ENCODE measurements at places on chromosomes 11 and 22.

GRCh38 chr11:59957094-59957493 lies 6.7 kb upstream of the OOSP4A start:
- DNase-seq, result no peak

DNA sequence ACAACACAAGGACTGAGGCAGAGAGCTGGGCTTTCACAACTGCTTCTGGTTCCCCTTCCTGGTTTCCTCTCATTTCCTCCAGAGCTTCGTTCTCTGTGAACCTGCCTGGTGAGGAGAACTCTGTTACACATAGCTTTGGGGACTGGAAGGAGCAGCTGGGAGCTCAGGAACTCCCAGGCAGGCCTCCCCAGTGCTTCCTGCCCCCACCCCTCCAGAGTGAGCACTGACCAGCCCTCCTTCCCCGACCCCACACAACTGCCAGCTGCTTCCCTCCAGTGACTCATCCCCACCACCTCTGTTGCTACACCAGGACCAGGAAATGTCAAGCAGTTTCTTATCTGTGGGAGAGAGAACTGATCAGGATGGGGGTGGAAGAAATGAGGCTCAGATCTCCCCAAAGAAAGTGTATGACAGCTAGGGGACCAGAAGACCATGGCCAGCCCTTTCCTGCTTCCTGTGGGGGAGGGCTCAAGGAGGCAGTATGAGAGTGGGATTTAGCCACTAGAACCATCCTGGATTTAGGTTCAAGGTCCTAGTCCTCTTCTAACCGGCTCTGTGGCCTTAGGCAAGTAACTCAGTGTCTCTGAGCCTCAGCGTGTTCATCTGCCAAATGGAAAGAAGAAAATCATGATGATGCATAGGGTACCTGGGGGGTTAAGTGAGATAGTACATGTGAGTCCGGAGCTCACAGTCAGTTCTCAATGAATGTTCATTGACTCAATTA lies 4.5 kb upstream of the TP53I11 start:
- DNase-seq, result no peak

GRCh38 chr22:40560551-40560950 lies 76.0 kb downstream of the MRTFA start:
- no peak for DNase-seq

DNA sequence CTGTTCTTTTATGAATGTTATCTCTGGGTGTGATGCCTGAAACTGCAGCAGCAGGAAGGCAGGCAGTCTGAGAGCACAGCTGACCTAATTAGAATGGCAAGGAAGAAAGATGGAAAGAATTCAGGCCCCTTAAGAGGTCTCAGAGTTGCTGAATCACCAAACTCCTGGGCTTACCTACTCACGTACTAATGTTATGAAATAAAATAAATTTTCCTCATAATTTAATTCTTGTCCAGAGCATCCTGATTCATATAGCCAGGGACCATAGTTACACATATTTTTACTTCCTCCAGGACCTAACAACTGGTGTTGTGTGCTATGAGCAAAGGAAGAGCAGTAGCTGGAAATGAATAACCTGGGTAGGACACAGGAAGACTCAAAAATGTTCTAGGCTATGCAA lies 41.9 kb downstream of the SNX19 start:
- no peak for DNase-seq

DNA sequence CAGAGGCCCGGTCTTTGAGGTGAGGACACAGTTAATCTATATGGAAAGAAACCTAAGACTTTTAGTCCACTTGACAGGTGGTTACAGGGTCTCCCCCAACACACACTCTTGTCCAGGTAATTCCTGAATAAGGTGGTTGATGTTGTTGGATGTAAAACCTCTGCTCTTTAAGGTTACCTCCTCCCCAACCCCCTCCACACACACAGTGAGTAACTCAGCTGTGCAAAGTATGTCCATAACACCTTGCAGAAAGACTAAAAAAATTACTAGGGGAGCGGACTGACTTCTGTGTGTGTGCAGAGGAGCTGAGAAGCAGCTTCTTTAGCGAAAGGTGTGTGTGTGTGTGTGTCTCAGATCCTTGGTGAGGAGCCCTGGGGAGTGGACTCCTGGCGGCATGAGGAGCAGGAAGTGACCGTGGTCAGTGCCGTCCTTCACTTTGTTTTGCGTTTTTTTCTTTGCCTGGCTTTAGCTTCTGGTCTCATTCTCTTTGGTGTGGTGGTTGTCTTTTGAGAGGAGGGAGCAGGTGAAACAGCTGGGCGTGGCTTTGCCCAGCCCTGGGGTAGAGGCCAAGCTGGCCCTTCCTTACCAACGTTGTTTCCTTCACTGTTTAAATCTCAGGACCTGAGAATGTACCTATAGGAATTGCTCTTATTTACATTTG lies 1.7 kb downstream of the ZBED4 start:
- DNase-seq, result no peak

DNA sequence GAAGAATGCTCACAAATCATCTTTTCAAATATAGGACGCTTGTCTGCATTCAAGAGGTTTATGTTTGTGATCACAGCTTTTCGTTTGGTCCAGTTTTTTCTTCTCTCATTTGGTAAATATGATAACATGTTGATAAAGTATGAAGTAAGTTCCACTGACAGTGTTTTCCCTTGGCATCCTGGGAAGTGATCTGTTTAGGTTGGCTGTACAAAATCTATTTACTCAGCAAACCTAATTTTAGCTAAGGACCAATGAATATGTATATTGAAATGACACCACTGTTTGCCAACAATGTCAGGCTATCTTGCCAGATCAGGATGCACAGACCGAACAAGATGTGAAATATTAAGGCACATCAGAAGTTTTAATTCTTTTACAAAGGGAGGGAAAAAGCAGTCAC lies 1230.8 kb downstream of the LRRC4C start:
- no peak for DNase-seq

- DNase-seq, result no peak
Observed at GRCh38 chr11:126311401-126312291, 7.8 kb downstream of the DCPS start.

GRCh38 chr22:20166703-20167102 lies 15.8 kb upstream of the CCDC188 start:
- DNase-seq, result no peak

DNA sequence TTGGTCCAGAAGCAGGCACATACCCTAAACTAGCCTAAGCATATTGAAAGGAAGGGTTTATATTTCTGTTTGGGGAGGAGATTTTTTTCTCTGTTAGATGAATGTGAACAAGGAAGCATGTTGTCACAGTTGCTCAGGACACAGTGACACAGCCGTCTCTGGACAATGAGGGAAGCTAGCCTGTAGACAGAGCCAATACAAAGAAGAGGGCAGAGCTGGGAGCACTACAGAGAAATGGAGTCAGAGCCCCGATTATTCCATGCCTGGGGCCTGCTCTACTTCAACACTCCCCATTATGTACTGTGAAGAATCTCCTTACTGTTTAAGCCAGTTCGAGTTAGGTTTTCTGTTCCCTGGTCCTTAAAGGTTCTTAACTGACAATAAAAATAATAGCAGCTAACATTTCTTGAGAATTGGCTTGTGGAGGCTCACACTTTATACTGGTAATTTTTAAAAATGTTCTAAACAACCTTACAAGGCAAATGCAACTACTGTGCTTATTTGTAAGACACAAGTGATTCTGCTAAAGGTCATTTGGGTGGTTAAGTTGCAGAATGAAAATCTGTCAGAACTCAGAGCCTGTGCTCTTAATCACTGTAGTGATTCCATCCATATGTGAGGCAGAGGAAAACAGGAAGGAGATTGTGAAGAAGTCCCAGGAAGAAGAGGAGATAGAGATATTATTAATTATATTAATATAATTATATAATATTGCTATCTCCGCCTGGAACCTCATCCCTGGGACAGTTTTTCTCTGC lies 58.8 kb upstream of the RRAS2 start:
- DNase-seq, result no peak

DNA sequence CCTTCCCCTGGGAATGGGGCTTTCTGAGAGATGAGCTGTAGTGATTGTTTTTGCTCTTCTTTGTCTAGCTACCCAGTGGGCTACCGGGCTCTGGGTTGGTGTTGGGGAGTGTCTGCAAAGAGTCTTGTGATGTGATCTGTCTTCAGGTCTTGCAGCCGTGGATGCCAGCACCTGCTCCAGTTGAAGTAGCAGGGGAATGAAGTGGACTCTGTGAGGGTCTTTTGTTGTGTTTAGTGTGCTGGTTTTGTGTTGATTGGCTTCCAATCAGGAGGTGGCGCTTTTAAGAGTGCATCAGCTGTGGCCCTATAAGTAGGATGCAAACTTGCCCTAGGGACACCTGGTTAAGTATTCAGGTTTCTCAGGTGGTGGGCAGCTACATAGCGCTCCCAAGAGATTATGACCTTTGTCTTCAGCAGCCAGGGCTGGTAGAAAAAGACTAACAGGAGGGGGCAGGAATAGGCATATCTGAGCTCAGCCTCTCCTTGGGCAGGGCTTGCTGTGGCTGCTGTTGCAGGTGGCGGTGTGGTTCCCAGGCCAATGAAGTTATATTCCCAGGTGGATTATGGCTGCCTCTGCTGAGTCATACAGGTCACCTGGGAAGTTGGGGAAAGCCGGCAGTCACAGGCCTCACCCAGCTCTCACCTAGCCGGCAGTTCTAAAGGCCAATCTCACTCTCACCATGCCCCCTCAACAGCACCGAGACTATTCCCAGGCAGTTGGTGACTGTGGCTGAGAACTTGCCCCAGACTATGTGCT lies 315.7 kb upstream of the C11orf87 start:
- DNase-seq, result no peak

DNA sequence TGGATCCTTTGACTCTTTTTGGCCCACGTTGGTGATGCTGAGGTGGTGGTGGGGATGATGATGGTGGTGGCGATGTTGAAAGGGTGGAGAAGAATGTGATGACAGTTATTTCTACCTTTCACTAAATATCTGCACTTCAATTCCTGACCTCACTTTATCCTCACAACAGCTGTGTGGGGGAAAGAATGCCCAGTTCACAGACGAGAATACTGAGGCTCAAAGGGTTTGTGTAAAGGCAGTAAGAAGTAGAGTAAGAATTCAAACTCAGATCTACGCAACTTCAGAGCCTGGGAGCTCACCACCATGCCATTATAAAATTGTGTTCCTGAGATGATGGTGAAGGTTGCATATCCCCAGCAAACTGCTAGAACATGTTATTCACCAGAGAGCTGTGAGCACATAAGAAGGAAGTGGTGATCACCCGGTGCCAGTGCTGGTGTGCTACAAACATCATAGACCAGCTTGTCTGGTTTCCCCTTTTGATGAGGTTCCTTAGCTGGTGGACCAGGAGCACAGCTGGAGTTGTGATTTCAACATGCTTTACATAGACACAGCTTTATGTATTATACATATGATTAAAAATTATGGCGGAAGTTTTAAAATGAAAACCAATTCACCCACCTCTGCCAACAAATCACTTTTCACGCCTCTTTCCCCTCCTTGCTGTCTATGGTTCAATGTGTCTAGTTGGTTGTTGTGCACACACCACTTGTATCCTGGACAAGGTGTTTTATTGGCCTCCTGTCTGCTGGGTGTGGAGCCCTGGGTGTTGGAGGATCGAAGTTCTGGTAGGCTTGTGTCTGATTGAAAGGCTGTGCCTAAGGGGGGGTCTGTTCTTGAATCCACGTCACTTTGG lies 6.2 kb downstream of the ST14 start:
- no peak for DNase-seq

DNA sequence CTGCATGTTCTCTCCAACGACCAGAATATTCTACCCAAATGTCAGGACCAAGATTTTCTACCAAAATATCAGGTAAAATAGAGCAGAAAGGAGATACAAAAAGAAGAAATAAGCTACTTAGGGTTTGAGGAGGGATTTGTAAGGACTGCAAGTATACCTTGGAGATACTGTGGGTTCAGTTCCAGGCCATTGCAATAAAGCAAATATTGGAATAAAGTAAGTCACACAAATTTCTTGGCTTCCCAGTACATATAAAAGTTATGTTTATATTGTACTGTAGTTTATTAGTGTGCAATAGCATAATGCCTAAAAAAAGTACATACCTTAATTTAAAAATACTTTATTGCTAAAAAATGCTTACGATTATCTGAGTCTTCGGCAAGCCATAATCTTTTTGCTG lies 34.1 kb downstream of the CCDC15 start:
- no peak for DNase-seq

DNA sequence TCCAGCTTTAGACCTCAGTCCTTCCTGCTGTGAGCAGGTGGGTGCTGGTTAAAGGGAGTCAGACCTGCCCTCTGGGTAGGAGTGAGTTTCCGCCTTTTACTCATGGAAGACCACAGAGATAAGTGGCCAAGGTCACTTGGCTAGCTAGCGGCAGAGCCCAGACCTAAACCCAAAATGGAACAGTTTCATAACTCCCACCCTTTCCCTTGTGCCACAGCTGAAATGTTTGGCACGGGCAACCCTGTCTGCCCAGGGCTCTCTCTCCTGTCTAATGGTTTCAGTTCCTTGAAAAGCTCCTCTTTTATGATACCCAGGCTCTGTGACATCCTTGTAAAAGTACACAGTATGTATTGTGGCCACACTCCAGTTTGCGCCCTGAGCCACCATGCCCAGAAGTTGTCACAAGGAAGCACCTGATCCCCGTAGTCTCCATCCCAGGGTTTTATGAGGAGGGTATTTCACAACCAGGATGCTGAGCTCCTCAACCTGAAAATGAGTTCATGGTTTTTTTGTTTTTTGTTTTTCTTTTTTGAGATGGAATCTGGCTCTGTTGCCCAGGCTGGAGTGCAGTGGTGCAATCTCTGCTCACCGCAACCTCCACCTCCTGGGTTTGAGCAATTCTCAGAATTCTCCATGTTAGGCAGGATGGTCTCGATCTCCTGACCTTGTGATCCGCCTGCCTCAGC lies 5.1 kb downstream of the MB start:
- DNase-seq, result no peak

GRCh38 chr11:57646799-57647303 lies 2.9 kb downstream of the YPEL4 start:
- no peak for DNase-seq

DNA sequence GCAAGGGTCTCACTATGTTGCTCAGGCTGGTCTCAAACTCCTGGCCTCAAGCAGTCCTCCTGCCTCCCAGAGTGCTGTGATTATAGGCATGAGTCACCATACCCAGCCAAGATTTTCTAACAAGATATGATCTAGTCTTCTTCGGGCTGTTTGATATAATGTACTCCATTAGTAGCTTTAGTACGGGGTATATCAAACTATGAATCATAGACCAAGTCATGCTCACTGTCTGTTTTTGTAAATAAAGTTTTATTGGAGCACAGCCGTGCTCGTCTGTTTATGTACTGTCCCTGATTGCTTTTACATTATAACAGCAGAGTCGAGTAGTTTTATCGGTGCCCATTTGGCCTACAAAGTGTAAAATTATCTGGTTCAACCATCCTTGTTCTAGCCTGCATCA lies 43.9 kb upstream of the GRIK4 start:
- no peak for DNase-seq

- DNase-seq, result no peak
Observed at GRCh38 chr22:39808081-39808480, 85.5 kb downstream of the ENTHD1 start.

- DNase-seq, result no peak
Observed at GRCh38 chr22:31321421-31321820, 24.7 kb downstream of the PATZ1 start.

GRCh38 chr11:47162426-47162825 lies 14.3 kb downstream of the ARFGAP2 start:
- DNase-seq, result no peak

- DNase-seq, result no peak
Observed at GRCh38 chr11:124863826-124864165, 1.4 kb upstream of the ROBO3 start.
